ENCODE measurements at places on chromosomes 7 and 10.

DNA sequence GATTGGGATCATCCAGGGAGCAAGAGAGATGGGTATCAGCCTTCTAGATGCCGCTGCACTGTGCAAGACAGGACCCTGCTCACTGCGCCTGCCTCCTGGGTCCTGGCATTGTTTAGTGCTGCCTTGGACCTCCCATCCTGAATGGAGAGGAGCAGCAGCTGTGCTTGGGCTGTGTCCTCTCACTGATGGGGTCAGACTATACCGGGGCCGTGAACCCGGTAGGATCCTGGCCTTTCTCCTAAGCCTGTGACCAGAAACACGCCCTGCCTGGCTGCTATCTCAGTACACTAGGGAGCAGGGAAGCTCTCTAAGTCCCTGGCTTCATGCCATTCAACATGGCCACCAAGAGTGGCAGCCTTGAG is 309.4 kb upstream of the ZNF32 start:
- no peak for DNase-seq

GRCh38 chr7:46572691-46573090 is 651.6 kb upstream of the IGFBP3 start:
- DNase-seq: no peak

- DNase-seq: no peak
These were observed 65.7 kb downstream of the BICC1 start for GRCh38 chr10:58578366-58578765.

DNA sequence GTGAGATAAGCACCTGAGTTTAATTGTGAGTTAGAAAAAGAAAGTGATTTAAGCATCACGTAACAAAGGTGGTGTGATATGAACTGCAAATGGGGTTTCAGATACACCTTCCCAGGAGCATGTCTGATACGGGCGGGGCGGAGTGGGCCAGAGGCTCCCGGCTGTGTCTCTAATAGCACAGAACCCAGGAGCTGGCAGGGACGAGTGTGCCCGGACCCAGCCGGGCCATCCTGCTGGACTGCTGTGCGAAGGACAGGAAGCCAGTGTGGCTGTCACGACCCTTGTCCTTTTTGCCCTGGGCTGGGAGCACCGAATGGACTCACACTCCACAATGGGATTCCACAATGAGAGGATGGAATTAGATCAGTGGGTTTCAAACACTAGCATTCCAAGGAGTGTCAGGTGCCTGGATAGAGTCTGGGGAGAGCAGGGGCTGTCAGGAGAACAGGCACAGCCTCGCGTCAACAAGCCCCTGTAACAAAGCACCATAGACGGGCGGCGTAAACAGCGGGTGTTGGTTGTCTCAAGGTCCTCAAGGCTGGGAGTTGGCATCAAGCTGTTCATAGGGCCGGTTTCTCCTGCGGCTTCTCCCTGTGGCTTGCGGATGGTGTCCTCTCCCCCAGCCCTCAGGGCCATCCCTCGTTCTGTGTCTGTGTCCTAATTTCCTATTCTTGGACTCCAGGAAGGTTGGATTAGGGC is 242.6 kb upstream of the PITRM1 start:
- no peak for DNase-seq

DNA sequence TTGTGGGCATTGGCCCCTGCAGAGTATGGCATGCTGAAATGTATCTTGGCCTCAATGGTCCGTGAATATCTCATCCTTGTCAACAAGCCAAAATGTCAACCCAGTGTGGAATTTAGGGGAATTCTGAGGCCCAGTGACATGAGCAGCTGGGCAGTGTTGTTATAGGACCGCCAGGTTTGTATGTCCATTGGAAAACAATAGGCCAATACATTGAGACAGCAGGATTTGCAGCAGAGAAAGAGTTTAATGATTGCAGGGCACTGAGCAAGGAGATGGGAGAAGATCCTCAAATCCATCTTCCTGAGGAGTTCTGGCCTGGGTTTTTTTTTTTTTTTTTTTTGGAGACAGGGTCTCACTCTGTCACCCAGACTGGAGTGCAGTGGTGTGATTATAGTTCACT is 95.7 kb upstream of the BAIAP2L1 start:
- DNase-seq: no peak

DNA sequence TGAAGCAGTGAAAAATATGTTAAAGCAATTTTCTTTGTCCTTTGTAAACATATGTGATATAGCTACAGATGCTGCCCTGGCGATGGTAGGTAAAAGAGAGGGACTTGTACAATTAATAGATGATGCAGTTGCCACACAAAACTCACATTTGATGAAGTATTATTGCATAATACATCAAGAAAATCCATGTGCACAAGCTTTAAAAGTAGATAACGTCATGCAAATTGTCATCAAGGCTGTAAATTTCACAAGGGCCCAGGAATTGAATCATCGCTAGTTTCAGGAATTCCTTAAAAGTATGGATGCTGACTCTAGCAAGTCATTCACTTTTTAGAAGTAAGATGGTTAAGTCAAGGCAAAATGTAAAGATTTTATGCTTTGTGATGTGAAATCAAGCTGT is 10.0 kb downstream of the CYP3A5 start:
- no peak for DNase-seq

DNA sequence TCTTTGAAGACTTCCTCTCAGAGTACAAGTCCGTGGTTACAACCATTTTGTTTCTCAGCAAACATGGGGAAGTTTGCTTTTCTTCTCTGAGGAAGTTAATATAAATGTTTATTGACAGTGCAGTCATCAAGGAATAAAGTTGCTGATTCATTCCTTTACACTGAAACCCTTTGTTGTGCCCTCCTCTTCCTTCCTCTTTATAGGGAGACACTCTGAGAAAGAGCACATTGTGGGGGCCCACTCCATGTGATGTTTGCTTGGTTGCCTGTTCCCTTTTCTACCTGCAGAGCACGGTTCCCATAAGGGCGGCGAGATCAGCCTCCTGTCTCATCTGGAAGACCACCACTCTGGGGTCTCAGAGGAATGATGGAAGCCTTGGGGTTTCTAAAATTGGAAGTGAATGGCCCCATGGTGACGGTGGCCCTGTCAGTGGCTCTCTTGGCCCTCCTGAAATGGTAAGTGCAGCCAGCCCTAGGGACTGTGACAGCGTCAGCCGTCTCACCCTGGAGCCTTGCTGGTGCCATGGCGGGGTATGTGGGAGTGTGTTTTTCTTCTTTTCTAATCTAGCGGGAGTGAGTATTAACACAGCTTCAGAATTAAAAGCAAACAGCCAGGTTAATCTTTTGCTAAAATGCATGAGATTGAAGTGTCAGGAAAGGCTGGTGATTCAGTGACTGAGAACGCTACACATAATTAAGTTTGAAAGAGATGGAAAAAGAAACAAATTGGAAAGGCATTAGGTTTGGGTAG is at the start of gene TBXAS1:
TBXAS1 (plus strand) TSS at position 240 of the 750 bp plus-strand sequence; CDS start at position 367, 127 bp downstream.
- no peak for DNase-seq

GRCh38 chr10:126191192-126191591 is 197.1 kb downstream of the ADAM12 start:
- no peak for DNase-seq

DNA sequence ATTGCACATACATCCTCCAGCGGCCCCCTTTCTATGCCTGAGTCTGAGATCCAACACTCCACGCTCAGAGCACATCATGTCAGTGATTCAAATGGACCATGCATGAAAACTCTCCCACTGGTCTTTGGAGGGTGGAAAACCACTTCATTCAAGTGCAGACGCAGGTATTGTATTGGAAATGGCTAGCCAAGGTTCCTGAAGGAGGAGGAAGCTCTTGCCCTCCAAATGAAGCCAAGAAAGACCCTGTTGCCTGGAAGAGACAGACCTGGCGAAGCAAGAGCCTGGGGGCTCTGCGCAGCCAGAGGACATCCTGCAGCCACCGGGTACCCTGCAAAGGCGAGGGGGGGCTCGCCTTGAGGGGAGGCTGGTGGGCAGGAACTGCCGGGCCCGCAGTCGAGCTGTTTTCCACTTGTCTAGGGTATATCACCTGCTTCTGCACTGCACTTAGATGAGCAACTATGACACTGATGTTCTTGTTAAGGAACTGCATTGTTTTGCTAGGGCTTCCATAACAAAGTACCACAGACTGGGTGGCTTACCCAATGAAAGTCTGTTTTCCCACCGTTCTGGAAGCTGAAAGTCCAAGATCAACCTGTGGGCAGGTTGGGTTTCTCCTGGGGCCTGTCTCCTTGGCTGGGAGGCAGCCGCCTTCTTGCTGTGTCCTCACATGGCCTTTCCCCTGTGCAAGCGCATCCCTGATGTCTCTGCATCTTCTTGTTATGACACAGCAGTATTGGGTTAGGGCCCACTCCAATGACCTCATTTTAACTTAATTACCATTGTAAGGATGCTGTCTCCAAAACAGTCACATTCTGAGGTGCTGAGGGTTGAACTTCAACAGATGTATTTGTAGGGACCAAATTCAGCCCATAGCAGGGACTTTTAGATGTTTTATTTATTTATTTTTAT is 233.4 kb downstream of the ARHGAP12 start:
- DNase-seq: no peak

DNA sequence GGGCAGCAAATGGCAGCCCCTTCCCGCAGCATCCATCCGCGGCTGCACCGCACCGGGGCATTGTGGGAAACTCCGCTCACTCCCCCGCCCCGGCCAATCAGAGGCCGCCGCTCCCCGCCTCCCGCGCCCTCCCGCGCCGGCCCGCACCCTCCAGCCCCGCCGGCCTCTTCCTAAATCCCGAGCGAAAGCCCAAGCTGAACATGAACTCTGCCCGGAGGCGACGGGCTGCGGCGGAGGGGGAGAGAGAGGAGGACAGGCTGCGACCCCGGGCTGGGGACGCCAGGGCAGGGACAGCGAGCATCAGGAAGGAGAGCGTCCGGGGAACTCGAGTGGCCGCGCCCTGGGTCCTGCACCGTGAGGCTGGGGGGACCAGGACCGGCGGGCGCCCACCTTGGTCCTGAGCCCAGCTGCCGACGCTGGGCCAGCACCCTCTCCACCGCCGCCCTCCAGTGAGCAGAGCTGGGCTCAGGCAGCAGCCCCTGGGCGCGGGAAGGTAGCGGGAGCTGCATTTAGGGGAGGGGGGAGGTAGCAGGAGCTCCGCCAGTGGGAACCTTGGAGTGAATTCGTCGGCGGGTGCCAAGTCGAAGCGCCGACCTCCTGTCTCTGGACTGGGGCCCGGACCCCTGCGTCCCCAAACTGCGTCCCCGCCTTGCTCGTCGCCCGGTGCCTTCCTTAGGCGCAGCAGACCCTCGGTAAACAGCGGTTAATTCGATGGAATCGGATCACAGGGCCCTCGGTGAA is at the start of gene DGKI:
DGKI (minus strand) TSS at position 148 of the 741 bp plus-strand sequence.
- DNase-seq: no peak

GRCh38 chr10:70617798-70618568 is 15.4 kb upstream of the PRF1 start:
- DNase-seq: no peak

DNA sequence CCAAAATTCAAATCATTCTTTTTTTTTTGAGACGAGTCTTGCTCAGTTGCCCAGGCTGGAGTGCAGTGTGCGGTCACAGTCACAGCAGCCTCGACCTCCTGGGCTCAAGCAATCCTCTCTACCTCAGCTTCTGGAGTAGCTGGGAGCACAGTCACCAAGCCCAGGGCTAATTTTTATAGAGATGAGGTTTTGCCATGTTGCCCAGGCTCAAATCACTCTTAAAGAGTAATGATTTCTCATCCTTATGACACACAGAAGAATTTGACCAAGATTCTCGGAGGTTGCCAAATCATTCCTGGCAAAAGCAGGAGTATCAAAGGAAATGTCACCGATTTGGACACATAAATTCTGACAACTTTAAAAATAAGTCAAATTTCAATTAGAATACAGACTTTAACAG is 39.1 kb downstream of the SIRT1 start:
- DNase-seq: no peak

GRCh38 chr7:107684947-107685463 is 24.4 kb downstream of the SLC26A4 start:
- DNase-seq: no peak

GRCh38 chr10:77715536-77715935 is 77.9 kb upstream of the KCNMA1 start:
- DNase-seq: no peak

GRCh38 chr7:25665903-25666670 is 437.8 kb upstream of the NPVF start:
- DNase-seq: no peak

DNA sequence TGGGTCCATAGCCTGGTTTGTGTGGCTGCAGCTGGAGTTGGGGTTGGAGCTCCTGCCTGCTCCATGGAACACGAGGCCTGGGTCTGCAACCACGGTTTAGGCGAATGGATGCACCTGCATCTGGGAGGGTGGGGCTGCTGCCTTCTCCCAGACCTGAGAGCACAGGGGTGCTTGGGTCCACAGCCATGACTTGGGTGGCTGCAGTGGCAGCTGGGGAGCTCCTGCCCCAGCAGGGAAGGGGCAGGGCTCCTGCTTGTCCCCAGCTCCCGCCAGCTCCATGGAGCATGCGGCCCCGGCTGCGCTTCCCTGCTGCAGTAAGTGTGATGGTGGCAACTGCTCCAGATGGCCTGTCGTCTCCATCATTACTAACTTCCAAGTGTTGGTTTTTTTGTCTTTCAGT is 571.1 kb upstream of the LRRN3 start:
- no peak for DNase-seq

GRCh38 chr10:58529077-58529728 is 16.5 kb downstream of the BICC1 start:
- DNase-seq: no peak

DNA sequence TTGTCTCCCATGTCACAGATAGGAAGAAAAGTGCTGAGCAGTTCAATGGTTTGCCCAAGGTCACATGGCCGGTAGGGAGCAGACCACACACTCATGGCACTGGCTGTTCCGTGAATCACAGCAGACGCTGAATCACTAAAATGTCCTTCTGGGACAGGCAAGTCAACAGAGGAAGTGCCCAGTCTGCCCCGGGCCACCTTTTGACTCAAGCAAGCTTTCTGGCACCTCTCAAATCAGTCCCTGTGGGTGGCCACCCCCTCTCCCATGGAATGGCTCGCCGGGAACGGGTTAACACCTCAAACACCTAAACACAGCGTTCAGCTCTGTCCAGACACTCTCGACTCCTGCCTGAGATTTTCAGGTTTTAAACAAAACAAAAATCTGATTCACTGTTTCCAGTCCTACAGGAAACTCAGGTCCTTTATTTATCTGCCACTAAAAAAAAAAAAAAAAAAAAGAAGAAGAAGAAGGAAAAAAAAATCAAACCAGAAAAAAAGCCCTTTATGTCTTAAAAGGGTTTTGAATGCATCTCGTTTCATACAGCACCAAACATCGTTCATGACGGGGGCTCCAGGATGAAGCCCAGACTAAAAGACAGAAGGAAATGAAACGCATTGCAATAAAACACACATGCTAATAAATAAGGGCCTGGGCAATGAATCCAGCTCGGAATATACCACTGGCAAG is 15.5 kb downstream of the CARD11 start:
- no peak for DNase-seq
